Hematopoietic multipotent progenitor cell treated with erythropoietin and hydrocortisone succinate and interleukin-3 and kit ligand, for 15 days (in vitro differentiated cells): ENCODE measurements at places on chromosomes 3 and 15.

GRCh38 chr3:162632672-162633071 lies 1136.1 kb downstream of the OTOL1 start:
- no peak for DNase-seq

DNA sequence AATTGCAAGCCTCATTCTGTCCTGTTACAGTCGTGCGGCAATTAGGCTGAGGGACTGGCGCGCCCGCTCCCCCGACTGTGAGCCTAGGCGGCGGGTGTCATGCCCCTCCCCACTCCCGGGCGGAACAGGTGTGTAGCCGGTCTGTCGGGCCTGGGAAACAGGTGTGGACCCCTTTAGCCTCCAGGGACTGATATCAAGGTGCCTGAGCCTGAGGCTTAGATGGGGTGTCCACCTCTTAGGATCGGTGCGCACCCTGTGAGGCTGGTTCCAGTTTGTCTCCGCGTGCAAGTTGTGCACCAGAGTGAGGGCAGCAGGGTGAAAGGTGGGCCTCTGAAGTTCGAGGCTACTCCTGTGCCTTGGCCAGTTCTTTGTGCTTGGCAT lies 686 bp downstream of the VPS8 start:
- DNase-seq, result no peak

- DNase-seq, result no peak
Measured at GRCh38 chr15:42444415-42445063, 46.4 kb downstream of the ZNF106 start.

DNA sequence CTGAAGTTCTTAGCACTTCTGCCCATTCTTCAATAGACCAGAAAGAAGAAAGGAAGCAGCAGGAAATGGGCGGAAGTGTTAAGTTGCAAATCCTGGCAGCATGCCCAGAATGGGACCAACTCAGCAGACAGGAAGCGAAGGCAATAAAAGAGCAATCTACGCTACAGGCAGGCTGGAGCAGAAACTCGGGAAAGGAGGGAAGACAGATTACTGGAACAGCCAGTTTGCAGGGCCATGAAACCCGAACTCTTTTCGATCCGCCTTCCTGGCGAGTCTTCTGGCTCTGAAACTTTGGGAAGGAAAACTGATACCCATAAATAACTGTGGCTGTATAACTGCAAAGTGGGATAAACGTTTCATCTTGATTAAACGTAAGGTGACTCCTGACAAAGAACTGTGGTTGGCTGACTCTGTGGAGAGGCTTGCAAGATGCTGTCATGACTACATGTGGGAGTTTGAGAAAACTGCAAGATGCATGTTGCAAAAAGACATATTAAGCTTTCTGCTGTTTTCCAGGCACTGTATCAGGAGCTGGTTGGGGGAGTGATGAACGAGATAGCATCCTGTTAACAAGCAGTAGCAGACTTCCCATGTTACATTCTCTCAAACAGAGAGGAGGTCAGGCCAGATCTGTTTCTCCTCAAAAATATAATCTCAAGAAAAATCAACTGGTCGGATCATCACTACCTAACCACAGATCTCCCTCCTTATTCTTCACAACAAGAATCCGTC lies 67.8 kb downstream of the FMN1 start:
- DNase-seq, result peak; percentile 21

GRCh38 chr15:75167588-75168350 lies 33.9 kb upstream of the C15orf39 start:
- peak; percentile 26 for DNase-seq

- DNase-seq, result no peak
Measured at GRCh38 chr3:133868758-133869475, 26.8 kb downstream of the RAB6B start.

DNA sequence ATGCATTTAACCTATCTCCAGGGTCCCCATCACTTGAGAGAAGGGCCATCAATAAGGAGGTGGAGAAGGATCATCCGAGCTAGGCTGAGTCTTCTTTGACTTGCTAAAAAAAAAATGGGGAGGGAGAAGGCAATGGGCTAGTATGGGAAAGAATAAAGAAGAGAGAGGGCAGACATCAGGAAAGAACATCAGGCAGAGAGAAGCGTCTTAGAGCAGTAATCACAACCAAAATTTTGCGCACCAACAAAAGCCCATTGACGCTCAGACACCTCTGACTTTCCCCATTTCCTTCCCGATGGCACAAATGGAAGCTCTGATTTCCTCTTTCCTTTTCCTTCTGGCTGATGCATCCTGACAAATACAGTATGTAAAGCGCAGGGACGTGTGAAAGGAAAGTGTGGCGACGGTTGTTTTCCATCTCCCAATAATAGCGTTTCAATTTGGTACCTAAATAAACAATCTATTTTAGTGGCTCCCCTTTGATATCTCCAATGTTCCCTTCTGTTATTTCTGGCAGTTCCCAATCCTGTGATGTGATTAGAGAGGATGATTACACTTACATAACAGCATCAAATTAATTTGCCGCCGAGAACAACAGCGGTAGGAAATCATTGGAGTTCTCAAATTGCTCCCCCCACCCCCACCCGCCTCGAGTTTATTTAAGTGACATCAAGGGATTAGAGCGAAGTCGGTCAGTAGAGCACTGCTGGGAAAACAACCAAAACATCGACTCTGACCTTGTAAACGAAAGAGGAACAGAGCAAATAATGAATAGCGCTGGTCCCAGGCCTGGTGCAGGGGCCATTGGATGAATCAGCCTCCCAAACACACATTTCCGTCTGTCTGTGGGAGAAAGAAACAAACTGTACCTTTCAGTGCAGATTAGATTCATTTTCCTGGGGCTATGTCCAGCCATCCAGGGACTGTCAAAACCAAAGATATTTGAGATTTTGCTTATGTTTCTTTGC lies 273.3 kb upstream of the ICE2 start:
- no peak for DNase-seq

DNA sequence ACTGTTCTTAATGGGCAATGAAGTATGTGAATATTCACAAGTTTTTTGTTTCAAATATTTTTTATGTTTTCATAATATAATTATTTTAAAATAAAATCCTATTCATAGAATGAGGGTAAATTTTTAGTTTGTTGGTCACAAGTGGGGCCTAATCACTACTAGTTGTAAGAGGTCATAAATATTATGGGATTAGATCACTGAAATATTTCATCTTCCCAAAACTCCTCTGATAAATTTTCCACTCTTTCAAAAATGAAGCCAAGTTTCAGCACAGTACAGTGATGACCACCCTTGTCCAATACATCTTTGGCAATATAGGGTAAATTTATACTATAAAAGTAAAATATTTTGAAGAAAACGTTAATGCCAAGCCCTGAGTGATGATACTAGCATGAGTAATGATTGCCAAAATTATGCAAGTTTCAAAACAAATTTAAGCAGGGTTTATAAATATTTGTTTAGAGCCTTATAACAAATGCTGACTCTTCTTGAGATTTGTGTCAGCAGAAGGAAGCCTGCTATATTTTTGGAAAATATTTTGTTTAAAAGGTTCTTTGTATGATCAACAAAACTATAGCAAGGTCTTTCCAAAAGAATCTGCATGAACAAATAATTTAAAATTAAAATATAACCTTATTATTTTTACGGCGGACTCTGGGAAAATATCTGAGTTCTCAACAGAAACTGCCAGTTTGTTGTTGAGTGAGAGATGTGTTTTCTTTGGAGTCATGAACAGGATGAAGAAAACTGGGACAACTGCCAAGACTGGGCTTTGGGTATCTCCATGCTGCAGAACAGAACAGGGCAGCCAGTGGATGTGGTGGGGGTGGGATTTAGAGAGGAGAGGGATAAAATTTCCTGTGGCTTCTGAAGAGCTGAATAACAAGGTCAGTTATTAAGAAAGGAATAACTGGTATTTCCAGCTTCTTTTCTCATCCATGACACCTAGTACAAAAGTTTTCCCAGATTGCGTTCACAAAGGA lies 17.9 kb upstream of the TM4SF1 start:
- no peak for DNase-seq

DNA sequence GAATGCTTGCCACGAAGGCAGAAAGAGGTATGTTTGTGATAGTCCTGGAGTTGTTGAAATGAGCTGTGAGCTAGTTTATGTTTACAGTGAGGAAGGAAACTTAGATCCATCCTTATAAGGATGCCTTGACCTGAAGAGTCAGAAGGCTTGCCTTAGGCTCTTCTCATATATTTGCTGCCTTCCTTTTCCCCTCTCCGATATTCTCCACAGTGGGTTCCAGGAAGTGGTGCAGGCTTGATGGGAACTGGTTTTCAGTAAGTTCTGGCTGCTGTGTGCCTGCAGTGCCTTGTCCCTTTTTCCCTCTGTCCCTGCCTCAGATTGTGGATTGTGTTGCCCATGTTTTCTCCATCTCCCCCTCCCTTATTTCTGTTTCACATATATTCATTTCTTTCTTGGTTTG lies 287.3 kb upstream of the UBE2E1 start:
- DNase-seq, result no peak

DNA sequence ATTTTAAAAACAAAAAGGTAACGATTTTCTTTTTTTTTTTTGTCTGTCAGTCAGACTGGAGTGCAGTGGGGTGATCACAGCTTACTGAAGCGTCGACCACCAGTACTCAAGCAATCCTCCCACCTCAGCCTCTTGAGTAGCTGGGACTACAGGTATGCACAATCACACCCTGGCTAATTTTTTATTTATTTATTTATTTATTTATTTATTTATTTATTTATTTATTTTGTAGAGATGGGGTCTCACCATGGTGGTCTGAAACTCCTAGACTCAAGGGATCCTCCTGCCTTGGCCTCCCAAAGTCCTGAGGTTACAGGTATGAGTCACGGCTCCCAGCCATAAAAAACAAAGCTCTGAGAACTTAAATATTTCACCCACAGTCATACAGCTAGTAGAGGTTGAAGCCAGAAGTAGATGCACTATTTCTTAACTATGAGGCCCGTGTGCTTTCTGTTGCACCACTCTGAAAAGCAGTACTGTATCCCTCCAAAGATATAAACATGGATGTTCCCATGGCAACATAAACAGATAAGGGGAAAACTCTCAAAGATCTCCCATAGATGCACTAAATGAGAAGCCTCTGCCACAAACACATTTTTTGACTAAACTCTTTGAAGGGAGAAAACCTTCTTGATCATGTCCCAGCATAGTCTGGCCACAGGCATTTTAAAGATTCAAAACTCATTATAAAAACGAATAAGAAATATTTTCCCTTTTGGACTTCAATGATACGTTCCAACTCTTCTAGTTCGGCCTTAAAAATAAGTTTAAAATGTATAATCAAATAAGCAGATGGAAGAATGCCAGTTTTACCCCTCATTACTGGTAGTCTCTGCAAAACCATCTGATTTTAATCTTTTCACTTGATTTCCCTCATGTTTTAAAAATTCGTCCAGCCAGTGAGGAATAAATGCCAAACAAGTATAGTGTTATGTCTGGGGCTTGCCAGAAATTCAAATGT lies 162.3 kb upstream of the ARHGEF26 start:
- no peak for DNase-seq

DNA sequence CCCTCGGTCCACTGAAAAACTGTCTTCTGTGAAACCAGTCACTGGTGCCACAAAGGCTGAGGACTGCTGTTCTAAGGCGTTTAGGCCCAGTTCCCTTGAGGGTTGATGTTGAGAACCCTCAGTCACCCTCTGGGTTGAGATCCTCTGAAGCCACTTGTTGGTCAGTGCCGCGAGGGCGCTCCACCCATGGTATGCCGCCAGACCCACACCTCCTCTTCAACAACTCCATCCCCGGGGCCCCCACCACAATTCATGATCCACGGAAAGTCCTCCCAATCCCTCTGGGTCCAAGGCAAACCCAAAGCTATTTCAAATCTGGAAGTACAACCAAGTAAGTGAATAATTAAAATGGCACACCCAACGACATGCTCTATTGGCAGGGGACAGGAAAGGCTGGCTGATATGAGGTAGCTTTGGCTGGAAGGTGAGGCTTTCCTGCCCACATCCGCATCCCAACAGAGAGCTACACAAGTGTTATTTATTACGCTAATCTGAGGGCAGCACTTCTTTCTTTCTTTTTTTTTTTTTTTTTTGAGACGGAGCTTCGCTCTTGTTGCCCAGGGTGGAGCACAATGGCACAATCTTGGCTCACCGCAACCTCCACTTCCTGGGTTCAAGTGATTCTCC lies 58.1 kb downstream of the XXYLT1 start:
- DNase-seq, result no peak

GRCh38 chr3:122004107-122004506 lies 17.9 kb downstream of the ILDR1 start:
- DNase-seq, result no peak

GRCh38 chr3:138899351-138899991 lies 47.5 kb downstream of the FOXL2 start:
- no peak for DNase-seq

DNA sequence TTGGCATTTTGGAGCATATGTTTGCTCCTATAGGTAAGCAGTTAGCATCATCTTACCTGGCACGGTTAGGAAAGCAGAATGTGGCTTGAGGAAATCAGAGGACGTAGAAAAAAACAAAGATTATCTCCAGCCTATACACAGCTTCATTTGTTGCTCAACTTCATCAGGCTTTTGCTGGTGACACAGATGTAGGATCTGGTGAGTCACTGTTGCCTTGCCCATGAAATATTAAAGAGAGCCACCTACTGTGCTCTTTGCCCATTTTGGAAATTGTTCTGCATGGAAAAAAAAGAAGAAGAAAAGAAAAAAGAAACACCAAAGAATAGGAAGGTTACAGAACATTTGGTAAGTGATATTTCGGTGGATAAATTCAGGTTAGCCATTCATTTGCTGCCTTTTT lies 3.8 kb downstream of the IL1RAP start:
- DNase-seq, result no peak

- no peak for DNase-seq
Measured at GRCh38 chr3:11522398-11522715, 121.4 kb downstream of the VGLL4 start.

GRCh38 chr3:101762041-101762646 lies 16.9 kb upstream of the NXPE3 start:
- DNase-seq, result no peak

DNA sequence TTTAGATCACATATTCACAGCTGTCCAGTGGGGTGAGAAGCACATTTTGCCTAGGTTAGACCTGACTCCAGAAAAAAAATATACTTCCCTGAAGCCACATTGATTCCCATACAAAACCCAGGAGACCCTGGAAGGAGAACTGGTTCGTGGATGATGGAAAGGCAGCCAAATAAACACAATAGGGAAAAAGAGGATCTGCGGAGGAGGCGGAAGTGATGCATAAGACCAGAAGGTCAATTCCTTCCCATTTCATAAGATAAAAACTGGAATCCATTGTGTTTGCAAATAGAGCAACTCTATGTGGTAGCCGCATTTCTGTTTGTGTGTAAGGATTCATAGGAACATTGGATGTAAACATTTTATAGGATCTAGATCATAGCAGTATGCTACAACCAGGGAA lies 781.9 kb upstream of the GRM7 start:
- DNase-seq, result no peak

DNA sequence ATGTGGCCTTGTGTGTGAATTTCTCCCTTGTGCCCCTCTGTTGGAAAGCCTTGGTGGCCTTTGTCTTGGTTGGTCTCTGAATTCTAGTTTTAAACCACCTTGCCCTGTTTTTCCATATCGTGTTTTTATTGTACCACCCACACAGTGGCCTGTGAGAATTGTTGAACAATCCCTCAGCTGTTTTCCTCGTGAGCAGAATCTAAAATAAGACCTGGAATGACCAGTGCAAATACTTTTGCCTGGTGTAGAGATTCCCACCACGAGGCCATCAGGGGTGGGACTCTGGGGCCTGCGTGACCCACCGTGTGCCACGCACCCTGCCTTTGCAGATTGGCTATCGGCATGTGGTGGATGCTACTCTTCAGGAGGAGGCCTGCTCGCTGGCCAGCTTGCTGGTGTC lies 19.0 kb upstream of the CLEC3B start:
- no peak for DNase-seq
